ENCODE measurements at places on chromosomes 12 and 14.
A peak's percentile ranks its signal among the peaks of the same experiment; 100 is the strongest.

DNA sequence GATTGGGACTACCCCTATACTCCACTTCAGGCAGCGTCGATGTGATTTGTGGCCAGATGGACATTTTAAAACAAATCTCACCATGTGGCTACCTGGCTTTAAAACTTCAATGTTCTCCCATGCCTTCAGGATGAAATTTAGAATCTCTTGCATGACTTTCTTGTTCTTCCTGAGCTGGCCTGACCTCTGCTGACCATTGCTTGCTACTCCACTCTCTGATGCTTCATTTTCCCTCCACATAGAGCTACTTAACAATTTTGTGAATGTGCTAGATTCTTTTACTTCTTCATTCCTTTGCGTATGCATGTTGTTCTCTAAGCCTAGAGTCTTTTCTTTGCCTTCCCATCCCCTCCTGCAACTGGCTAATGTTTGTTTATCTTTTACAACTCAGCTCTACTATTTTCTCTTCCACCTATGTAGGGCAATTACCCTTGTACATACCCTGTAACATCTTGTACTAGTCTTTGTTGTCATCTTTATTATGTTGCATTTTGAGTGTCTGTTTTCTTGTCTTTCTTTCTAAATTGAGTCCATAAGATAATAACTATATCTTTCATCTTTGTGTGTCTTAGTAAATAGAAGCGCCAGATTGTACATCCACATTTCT, 41.2 kb downstream of the YLPM1 start:
- DNase-seq: peak; percentile 41

DNA sequence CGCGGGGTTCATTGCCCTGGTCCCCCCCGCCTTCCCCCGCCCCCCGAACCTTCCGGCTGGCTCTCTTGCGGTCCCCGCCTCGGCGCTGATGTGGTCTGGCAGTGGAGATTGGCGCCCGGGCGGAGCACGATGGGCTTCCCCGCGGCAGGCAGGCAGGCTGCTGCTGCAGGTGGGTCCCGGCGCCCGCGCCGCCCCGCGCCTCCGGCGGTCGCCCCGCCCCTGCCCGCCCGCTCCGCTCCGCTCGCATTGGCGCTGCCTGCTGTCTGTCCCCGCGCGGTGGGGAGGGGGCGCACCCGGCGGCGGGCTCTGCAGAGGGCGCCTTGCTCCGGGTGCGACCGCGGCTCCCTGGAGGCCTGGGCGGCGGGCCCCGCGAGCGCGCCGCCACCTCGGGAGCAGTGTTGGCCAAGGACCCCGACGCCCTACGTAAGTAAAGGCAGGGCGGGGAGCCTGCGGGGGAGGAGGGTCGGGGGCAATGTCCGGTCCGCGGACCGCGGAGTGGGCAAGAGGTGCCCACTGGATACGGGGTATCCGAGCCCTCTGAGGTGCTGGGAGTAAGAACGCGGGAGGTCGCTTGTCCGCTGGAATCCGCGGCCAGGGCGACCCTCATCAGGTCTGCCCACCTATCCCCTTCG, at the start of gene AKAP5:
TSS of gene AKAP5 (plus strand) at position 309 of the 632 bp plus-strand sequence. CDS start 2,896 bp downstream, outside the sequence.
- peak; percentile 91 for DNase-seq

DNA sequence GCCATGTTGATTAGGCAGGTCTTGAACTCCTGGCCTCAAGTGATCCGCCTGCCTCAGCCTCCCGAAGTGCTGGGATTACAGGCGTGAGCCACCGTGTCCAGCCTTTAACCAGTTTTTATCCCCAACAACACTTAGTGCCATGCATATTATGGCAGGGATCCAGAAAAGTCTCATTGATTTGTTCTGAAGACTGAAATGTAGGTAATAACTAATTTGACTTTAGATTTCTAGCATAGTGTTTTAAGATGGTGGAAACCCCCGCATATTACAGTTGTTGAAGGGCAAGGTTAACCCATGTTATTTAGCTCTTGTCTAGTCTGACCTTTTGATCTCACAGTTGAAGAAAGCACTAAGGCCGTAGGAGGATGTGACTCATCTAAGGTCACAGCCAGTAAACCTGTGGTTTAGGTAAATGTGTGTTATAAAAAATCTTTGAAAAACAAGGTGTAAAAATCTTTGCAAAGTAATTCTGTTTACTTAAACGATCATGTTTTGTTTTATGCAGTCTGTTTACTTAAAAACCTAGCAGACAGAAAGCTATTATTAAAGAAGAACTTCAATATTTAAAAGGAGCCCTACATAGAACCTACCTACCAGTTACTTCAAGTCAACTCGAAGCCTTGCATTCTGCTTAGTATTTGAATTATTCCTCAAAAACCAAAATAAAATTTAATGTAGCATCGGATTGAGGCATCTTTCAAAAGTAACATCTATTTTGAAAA, 24.8 kb downstream of the BICDL1 start:
- DNase-seq: no peak

DNA sequence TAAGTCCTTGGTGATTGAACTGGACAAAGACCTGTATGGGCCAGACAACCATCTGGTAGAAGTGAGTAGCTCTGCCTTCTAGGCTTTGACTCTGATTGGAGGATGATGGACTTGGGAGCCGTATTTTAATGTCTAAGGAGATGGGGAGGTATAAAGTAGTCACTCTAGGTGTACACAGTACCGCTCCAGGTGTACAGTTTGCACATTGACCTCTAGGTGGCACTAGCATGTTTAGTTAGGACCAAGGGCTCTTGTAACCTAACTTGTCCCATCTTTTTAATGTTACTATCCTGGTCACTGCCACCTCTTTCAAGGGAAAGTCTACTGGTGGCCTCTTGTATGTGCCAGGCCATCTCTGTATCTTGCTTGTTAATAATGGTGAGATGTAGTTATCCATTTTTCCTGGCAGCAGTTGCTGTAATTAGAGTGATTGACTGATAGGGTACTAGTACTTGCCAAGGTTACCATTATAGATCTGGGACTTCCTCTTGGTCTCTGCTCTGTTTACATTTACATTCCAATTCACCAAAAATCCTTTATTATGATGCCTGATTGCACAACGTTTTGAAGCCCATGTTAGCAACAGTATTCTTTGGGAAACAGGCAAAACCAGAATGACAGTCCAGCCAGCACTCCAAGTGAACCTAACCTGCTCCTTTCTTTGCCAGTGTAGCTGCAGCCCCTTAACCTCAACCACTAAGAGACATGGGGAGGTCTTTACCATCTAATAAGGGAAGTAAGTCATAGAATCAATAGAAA, 3.6 kb downstream of the SMARCD1 start:
- peak; percentile 64 for DNase-seq

DNA sequence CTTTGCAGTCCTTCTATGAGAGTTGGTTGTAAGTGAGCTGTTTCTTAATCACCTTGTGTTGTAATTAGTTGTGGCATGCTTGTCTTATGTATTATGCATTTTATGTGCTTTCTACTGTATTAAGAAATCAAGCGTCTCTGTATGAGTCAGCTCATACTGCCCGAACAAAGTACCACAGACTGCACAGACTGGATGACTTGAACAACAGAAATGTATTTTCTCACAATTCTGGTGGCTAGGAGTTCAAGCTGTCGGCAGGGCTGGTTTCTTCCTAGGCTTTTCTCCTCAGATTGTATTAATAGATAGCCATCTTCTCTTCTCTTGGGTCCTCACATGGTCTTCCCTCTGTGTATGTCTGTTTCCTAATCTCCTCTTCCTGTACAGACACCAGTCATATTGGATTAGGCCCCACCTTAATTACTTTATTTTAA, 77.7 kb downstream of the FLRT2 start:
- no peak for DNase-seq

- DNase-seq: no peak
Observed at GRCh38 chr14:74655599-74656395, 43.8 kb upstream of the LTBP2 start.

- no peak for DNase-seq
Observed at GRCh38 chr12:94873734-94874517, 129.6 kb downstream of the NDUFA12 start.

- no peak for DNase-seq
Observed at GRCh38 chr14:45970621-45971020, 681.0 kb downstream of the RPL10L start.

DNA sequence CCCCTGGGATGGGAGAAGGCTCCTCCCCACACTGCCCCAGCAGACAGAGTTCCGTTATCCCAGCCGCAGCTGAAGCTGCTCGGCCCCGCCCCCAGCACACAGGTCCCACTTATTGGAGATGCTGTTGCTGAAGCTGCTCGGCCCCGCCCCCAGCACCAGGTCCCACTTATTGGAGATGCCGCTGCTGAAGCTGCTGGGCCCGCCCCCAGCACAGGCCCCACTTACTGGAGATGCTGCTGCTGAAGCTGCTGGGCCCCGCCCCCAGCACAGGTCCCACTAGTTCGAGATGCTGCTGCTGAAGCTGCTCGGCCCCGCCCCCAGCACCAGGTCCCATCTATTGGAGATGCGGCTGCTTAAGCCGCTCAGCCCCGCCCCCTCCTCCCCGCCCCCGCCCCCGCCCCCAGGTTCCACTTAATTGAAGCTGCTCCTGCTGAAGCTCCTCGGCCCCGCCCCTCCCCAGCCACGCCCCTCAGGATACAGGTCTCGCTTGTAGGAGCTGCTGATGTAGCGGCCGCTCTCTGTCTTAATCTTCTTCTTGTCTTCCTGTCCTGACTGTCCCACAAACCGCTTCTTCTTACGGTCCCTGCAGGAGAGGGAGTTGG, 12.0 kb downstream of the CFAP73 start:
- no peak for DNase-seq

DNA sequence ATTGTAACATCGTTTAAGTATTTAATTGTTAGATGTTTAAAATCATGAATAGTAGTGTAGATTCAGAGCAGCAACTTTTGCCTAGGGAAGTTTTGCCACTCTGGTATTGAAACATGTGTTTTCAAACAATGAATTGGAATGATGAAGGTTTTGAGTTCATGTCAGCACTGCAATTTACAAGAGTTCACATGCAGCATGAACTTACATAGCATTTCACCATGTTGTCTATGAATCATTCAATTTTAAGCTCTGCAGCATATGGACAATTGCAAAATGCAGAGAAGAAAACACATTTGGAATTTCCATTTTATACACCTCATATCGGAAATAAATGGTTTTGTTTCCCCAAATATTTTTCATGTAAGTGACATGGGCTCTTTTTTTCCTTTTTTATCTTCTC, 170.7 kb upstream of the CDKN3 start:
- DNase-seq: no peak

GRCh38 chr12:88391556-88391955, 188.7 kb downstream of the KITLG start:
- peak; percentile 24 for DNase-seq

DNA sequence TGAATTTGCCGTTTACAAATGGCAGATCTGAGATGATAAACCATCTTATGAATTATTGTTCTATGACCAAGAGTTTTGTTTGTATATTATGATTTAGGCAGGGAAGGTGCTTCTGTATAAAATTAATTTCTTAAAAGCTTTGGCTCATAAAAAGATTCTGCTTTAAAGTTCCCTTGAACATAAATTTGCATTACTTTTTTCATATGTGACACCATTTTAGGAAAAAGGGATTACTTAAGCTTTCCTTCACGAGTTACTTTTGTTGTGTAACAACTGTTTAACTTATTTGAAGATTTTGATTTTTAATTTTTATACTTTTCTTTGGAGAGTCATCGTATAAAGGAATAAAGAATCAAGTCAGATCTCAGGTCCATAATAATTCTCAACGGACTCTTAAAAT, 3.3 kb downstream of the ETNK1 start:
- no peak for DNase-seq

GRCh38 chr12:56115329-56115728, 1.1 kb upstream of the RPL41 start:
- DNase-seq: no peak

- no peak for DNase-seq
Observed at GRCh38 chr14:47300796-47301195, 374.6 kb downstream of the MDGA2 start.

- no peak for DNase-seq
Observed at GRCh38 chr12:89950421-89950820, 241.8 kb upstream of the ATP2B1 start.

DNA sequence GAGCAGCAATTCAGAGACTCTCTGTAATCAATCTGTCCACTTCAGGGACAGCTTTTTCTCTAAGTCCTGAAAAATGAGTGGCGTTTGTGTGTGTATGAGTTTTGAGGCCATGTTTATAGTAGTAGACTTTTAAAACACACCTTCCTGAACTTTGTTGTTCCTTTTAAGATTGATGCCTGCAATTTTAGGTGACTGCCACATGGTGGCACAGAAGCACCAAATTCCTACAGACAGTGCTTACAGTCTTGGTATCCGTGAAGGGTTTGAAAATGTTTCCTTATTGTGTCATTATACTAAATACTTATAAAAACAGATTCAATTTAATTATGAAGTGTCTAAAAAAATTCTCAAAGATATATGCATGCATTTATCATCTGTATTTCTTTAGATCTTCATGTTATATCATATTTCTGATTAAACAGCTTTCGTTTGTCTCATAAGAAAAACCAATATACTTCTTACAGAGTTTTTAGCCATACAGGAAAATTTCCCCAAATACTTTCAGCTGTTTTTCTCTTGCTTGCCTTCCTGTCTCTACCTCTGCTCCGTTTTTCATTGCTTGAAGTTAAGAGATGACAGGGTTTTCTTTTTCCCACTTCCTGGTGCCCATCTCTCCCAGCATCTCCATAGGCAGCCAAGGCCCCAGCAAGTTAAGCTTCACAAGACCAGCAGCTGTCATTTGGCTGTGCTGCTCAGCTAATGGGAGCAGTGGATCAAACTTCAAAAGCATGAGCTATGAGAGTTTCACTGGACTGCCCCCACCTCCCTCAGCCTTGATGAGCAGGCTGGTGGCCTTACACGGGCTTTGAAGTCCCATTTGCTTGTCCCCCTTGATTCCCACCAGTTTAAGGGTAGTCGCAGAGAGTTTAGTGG, 259.6 kb downstream of the AKAP6 start:
- peak; percentile 43 for DNase-seq

DNA sequence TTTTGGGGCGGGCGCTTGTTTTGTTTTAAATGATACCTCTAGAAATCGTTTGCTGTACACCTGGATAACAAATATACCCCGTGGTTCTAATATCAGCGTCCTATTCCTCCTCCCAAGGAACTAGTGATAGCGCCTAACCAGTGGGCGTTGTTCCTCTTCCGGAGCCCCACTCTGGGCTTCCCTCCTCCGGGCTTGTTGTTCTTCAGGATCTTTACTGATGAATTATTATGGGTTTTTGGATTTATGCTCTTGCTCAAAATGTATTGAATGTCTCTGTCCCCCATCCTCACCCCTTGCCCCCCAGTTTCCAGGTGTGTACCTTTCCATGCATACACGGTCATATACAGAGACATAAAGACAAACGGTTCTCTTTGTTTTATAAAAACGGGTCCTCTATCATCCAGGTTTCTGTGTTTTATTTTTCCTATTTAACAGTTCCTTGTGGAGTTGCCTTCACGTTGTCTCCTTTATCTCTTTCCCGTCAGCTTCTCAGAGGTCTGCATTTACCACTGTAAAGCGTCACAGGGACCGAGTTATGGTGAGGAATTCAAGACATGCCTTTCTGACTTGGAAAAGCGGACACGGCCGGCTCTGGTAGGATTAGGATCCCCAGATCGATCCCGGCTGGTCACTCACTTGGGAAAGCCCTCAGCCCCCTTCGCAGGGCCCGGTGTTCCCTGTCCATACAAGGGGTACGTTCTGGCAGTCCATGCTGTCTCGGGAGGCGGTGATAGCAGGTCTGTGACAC, 655 bp upstream of the PLEKHG3 start:
- DNase-seq: peak; percentile 37

GRCh38 chr12:50082644-50083043, 2.5 kb upstream of the SMARCD1 start:
- DNase-seq: no peak

GRCh38 chr12:13126494-13126893, 23.0 kb upstream of the GSG1 start:
- no peak for DNase-seq

GRCh38 chr12:109727039-109727723, 13.6 kb downstream of the FAM222A start:
- DNase-seq: peak; percentile 27
